ENCODE measurements at places on chromosomes 3 and 15.
A peak's percentile ranks its signal among the peaks of the same experiment; 100 is the strongest.

DNA sequence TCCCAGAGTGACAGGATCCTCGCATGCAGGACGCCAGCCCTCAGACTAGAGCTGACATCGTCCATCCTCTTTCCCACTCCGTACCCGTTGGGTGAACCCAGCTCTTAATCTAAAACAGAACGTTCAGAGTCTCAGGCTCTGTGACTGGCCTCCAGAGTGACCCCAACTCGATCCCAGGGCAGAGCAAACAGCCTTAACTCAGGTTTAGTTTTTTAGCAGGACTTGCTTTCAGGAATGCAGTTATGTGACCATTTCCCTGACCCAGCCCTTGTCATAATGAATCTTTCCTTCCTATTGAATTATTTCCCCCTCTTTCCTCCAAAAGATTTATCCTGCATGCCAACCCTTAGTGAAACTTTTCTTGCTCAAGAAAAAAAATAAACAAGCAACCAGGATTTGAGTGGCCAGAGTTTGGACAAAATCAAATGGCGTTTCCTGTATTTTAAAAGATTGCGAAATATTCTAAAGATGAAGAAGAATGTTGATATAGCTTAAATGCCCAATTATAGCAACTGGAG is 47.8 kb upstream of the RARB start:
- peak; percentile 5 for DNase-seq

GRCh38 chr15:71678191-71678590 is 132.2 kb upstream of the NR2E3 start:
- DNase-seq = no peak

DNA sequence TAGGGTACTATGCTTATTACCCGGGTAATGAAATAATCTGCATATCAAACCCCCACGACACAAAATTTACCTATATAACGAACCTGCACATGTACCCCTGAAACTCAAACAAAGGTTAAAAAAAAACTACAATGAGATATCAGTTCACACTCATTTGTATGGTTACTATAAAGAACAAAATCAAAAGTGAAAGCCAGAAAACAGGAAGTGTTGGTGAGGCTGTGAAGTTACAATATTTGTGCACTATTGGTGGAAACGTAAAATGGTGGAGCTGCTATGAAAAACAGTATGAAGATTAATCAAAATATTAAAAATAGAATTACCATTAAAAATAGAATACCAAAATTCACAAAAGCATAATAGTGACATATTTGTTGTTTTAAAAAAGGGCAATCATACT is 128.9 kb downstream of the ZIC1 start:
- no peak for DNase-seq

- no peak for DNase-seq
Observed at GRCh38 chr15:89808160-89808870, 6.3 kb downstream of the ANPEP start.

- no peak for DNase-seq
Observed at GRCh38 chr3:25372167-25372566, 55.9 kb upstream of the RARB start.

- DNase-seq = peak; percentile 34
Observed at GRCh38 chr3:100776746-100777145, 67.5 kb downstream of the TFG start.

All from cardiac fibroblast (primary cell).